Activated CD8-positive, alpha-beta memory T cell treated with anti-CD3 and anti-CD28 coated beads for 1 hour (primary cell): ENCODE measurements at places on chromosomes 4 and X.

GRCh38 chr4:90926957-90927356 lies 799.8 kb downstream of the CCSER1 start:
- no peak for DNase-seq

DNA sequence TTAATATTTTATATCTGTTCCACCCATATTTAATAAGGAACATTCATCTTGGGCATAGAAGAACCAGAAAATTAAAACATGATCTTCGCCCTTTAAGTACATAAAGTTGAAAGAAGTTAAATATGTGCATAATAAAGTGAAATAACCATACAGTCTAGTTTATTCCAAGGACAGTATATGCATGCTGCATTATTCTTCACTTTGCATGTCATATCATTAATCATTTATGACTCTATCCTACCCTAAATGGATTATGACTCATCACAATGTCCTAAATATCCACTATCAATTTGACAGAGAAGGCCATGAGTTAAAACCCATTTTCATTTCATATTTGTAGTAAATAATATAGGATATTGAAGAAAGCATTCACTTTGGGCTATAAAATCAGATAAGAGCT lies 576.5 kb upstream of the GNPDA2 start:
- no peak for DNase-seq

GRCh38 chr4:133154725-133155124 lies 5.6 kb downstream of the PCDH10 start:
- no peak for DNase-seq

DNA sequence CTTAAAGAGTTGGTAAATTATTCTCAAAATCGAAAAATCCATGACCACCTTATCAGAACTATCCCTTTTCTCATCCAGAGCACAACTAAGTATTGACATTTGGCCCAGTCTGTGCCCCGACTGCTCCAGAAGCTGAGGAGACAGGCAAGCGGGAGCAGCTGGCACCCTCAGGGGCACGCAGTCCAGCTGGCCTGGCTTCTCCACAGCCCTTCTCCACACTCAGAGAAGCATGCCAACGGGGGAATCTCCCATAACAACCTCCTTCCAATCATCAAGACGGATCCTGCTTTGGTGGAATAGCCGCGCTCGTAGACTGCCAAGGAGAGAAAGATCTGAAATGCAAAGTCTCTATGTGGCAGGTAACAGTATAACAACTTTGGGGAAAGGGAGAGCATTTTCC lies 85.4 kb downstream of the AFAP1 start:
- DNase-seq: no peak

DNA sequence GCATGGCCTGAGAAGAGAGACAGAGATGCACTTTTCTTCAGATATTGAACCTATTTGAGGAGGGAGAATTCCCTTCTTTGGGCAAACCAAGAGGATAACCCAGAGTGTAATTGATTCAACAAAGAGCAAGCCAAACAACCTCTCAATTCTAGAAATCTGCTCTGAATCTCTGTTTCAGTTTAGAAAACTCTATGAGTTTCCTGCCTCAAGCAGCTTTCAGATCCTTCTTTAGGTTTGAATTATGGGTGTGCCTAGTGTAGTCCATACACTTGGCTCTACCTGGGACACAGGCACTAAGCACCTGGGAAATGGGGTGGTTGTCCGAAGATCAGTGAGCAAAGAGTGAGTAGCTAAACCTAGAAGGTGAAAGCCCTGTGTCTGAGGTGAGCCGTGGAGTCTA lies 52.0 kb upstream of the MTMR8 start:
- no peak for DNase-seq

DNA sequence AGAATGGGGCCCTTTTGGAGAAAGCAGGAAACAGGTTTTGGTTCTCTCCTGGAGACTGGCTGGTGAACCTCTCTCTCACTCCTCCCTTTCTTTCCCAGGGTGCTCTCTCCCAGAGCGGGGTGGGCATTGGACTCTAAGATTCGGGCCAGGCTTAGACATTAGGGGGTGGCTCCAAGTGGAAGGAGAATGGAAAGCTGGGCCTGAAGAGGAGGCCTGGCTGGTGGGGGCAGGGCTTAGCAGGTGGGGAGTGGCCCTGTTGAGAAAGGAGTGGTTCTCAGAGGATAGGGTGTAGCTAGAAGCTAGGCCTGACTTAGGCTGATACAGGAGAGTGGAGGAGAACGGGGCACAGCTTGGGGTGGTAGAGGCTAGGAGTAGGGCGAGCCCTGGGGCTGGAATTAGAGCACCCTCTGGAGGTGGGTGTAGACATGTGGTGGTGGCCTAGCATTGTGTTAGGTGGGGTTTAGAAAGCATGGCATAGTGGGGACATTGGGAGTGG lies 5.7 kb downstream of the PLP2 start:
- DNase-seq: no peak

GRCh38 chrX:47540754-47541538 lies 20.1 kb upstream of the ARAF start:
- DNase-seq: no peak

GRCh38 chrX:10783451-10783995 lies 163.1 kb upstream of the MID1 start:
- no peak for DNase-seq

GRCh38 chrX:136750364-136750763 lies 30.4 kb downstream of the ARHGEF6 start:
- DNase-seq: no peak

DNA sequence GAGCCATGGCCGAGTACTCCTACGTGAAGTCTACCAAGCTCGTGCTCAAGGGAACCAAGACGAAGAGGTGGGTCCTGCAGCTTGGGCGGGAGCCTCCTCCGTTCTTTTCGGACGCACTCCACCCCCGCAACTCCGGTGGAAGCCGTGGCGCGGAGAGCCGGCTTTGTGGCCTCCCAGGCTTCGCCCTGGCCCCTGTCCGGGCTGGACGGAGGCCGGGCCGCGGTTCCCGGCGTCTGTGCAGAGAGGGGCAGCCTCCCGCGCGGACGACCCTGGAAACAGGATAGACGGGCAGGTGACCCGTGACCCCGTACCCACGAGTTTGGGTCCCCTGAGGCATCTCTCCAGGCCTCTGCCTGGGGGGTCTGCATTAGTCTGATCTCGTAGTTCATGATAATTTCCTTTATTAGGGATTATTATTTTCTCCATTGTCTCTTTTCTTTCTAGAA lies 356 bp downstream of the FRG1 start:
- no peak for DNase-seq

GRCh38 chrX:41445171-41445570 lies 2.0 kb upstream of the NYX start:
- no peak for DNase-seq

- DNase-seq: no peak
Measured at GRCh38 chr4:186144946-186145569, 40.6 kb downstream of the FAM149A start.

DNA sequence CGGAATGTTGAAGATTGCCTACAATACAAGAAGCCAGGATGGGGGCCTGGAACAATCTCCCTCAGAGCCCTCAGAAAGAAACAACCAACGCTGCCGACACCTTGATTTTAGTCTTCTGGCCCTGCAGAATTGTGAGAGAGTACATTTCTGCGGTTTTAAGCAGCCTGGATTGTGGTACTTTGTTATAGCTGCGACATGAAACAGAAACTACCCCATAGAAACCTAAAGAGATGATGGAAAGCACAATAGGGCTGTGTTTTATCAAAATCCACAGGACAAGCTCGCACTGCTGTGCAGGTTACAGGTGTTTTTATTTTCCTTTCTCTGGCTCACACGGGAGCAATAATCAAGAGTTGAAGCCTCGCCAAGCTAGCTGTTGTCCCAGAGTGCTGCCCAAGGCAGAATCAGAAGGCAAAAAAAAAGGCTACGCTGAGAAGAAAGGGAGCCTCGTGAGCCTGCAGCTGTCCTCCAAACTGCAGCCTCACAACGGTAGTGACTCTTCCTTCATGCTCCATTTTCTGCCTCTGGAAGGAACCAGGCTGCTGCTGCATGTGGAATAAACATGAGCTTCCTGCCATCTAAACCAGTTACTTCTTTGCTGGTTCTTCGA lies 232.4 kb downstream of the LDB2 start:
- DNase-seq: no peak

DNA sequence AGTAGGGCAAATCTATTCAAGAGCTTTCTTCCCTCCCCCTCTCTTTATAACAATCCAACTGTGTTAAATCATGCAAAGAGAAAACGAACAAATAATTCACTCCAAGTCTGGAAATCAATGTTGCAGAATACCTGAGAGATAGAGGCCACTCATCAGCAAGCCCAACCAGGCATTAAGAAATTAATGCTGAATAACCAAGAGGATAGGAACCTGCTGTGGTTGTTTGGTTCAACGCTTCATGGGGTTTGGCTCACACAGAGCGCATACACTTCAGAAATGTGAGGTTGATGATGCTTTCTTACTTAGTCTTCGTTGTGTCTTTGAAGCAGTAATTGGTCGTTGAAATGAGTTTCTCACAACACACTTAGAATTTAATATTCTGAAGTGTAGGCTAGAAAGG lies 1540.0 kb upstream of the PABPC4L start:
- no peak for DNase-seq

DNA sequence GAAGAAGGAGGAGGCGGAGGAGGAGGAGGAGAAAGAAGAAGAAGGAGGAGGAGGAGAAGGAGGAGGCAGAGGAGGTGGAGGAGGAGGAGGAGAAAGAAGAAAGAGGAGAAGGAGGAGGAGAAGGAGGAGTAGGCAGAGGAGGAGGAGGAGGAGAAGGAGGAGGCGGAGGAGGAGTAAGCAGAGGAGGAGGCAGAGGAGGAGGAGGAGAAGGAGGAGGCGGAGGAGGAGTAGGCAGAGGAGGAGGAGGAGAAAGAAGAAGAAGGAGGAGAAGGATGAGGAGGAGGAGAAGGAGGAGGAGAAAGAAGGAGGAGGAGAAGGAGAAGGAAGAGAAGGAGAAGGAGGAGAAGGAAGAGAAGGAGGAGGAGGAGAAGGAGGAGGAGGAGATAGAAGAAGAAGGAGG lies 19.9 kb downstream of the MRFAP1 start:
- DNase-seq: no peak

DNA sequence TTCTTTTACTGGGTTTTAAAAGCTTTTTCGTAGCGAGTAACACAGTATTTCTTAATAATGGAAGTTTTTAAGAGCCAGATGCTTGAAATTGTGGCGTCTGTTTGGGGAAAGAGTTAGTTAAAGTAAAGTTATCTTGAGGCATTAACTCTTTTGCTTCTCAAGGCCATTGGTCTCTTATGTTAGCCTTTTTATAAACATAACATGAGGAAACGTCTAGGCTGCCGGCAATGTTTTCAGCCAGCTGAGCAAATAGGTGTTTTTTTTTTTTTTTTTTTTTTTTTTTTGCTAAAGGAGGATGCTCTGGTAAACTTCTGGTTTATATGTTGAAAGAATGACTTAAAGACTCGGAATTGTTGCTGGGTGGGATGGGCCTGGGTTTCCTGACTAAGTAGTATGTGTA lies 51.1 kb upstream of the RBMX start:
- no peak for DNase-seq
